Cardiac septum (tissue), 1 donor: ENCODE measurements at places on chromosomes 3 and 15. TPM values are rescaled to one million over a fixed set of nuclear protein-coding genes. Genes with fewer than 3 reads are reported as not detected.

The CSTA gene
- total RNA-seq: 2.0 TPM

The CHAC1 gene
- total RNA-seq: 1.6 TPM

The C3orf52 gene
- 5.1 TPM for total RNA-seq

The NMNAT3 gene
- 9.7 TPM for total RNA-seq

The DNAJA4 gene
- 150 TPM for total RNA-seq

The ZNF662 gene
- total RNA-seq: 6.6 TPM

The C3orf85 gene
- not detected for total RNA-seq

The DUOXA2 gene
- not detected for total RNA-seq

The ERICH6 gene
- 0.19 TPM for total RNA-seq

The CCR5 gene
- 0.81 TPM for total RNA-seq

The ASB14 gene
- 5.8 TPM for total RNA-seq

The IQCF5 gene
- total RNA-seq: not detected

The CD86 gene
- total RNA-seq: 1.9 TPM

The MRAS gene
- 327 TPM for total RNA-seq

The DMXL2 gene
- total RNA-seq: 8.0 TPM

The TRH gene
- total RNA-seq: not detected

The SLC26A6 gene
- total RNA-seq: 8.9 TPM

The LRRN1 gene
- 0.59 TPM for total RNA-seq

The TMCO5A gene
- total RNA-seq: not detected

The SLC27A2 gene
- total RNA-seq: not detected

The LRRC49 gene
- total RNA-seq: 83.2 TPM

The FAM174B gene
- total RNA-seq: 6.5 TPM

The RAD51 gene
- 0.51 TPM for total RNA-seq

The SNTN gene
- total RNA-seq: not detected

The GOLGA6L9 gene
- total RNA-seq: 1.8 TPM

The ANKDD1A gene
- 1.4 TPM for total RNA-seq

The PLS1 gene
- total RNA-seq: 0.81 TPM

The LIPH gene
- total RNA-seq: 0.51 TPM

The C2CD4A gene
- total RNA-seq: 0.05 TPM

The TMOD3 gene
- 17.4 TPM for total RNA-seq

The GOLGA6L10 gene
- total RNA-seq: 0.86 TPM

The CD80 gene
- 0.46 TPM for total RNA-seq

The PARP16 gene
- 4.7 TPM for total RNA-seq

The FBXL2 gene
- 3.6 TPM for total RNA-seq

The TEX9 gene
- total RNA-seq: 2.0 TPM

The ACKR2 gene
- total RNA-seq: 1.5 TPM

The CHRNB4 gene
- not detected for total RNA-seq

The CCDC39 gene
- total RNA-seq: not detected
